Cardiac fibroblast (primary cell): ENCODE measurements at places on chromosomes 1 and 21.

DNA sequence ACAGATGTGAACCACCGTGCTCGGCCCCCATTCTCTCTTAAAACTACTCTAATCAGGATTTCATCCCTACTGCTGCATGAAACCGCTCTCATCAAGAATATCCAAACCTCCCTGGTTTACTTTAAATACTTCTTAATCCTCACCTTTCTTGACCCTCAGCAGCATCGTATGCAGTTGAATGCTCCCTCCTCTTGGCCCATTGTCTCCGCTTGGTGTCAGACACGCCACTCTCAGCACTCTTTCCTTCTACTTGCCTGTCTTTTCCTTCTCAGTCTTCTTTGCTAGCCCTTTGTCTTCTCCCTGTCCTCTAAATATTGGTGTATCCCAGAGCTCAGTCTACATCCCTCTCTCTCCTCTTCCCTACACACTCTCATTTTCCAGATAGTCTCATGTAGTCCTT is 314.9 kb downstream of the MRPL39 start:
- no peak for DNase-seq

DNA sequence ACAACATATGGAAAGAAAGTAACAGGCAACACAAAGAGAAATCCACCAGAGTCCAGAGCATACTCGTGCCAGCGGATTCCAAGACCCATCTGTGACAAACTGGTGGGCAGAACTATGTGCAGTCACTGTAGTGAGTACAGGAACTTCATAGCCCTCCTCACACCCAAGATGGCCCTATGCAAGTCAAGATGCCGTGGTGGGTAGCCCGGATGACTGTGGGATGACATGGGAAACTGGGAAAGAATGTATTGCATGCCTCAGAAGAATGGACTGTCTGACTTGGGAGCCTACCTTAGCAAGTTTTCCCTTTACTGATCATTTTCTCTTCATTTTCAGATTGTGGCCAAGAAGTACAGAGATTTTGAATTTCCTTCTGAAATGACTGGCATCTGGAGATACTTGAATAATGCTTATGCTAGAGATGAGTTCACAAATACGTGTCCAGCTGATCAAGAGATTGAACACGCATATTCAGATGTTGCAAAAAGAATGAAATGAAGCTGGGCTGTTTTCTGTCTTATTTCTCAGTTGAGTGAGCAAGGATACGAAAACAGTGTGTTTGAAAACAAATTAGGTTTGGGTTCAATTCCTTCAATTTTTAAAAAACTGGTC is 47.3 kb downstream of the CLIC6 start:
- DNase-seq, result no peak

GRCh38 chr1:92030656-92031107 is 897 bp downstream of the EPHX4 start:
- DNase-seq, result peak; percentile 3

DNA sequence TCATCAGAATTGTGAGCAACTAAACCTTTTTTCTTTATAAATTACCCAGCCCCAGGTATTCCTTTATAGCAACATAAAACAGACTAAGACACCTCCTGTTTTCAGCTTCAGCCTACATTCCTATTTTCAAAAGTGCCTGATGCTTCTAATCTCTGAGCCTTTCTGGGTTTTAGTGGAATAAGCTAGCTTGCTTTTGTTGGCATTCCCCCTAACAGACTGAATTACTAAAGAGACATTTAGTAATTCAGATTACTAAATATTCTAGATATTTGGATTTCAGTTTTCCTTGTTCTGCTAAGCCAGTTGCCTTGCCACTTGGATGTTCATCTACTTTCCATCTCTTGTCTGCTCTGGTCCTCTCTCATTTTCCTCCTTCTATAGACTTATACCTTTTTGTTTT is 10.5 kb upstream of the GNG12 start:
- DNase-seq, result peak; percentile 30

DNA sequence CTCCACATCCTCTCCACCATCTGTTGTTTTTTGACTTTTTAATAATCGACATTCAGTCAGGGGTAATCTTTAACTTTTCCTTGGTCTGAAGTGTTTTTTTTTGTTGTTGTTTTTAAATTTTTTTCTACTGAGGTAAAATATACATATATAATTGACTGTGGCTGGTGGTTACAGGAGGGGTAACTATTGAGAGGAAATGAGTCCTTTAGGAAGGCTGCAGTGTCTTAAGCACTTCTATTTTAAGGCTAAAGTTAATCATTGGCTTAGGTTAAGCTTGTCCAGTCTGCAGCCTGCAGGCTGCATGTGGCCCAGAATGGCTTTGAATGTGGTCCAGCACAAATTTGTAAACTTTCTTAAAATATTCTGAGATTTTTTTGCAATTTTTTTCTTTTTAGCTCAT is 172.5 kb downstream of the CTH start:
- no peak for DNase-seq

- no peak for DNase-seq
Measured at GRCh38 chr1:24965571-24965930, 35.5 kb upstream of the RUNX3 start.

DNA sequence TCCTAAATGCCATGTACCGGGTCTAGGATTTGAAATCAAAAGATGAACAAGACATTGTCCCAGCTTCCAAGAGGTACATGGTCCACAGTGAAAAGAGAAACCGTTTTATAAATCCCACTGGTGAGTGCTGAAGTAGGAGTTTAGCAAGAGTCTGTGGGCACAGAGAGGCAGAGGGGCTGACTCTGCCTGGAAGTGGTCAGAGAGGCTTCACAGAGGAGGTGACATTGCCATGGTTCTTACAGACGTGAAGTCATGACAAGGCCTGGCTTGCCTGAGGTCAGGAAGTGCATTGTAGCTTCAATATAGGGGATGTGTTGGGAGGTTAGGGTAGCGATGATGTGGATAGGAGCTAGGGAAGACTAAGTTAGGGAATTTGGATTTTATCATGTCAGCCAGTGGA is 28.4 kb downstream of the MAPKAPK2 start:
- no peak for DNase-seq

DNA sequence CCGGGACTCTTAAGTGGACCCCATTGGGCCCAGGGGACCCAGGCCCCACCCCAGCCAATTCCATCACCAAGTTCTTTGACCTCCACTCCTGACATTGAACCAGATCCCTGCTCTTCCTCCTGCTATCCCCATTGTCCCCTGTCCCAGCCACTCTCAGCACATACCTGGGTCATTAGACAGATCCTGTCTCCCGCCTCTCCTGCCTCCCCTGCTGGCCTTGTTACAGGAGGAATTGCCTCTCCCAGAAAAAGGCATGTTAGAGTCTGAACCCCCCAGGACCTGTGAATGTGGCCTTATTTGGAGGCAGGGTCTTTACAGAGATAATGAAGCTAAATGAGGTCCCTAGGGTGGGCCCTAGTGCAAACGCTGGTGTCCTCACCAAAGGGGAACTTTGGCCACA is 301.9 kb downstream of the NPHP4 start:
- DNase-seq, result no peak

DNA sequence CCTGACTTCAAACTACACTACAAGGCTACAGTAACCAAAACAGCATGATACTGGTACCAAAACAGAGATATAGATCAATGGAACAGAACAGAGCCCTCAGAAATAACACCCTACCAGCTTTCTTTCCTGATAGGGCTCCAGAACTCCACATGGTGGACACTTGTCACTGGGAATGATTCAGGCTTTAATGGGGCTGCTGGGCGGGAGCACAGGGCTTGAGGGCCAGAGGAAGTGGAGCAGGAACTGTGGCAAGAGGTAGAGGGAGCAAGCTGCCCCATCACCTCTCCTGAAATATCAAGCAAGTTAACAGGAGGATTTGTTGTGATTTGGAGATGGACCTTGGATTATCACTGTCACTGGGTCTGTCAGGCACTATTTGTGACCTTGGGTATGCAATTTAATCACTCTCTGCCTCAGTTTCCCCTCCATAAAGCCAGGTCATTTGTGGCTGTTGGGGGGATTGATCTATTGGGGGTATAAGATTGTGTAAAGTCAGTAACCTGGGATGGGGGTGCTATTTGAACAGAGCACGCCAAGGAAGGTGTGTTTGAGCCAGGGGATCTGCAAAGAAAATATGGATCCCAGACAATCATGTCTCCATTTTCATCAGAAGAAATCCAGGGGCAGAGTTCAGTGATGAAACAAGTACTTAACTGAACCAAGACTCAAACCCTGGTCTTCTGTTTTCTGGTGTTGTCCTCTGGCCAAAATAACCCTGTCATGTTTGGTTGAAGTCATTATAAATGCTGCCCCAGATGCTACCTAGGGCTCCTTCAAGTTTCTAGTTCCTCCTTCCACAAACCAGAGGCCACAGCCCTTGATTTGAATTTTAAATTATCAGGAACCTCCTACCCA is 25.2 kb downstream of the ETS2 start:
- no peak for DNase-seq

DNA sequence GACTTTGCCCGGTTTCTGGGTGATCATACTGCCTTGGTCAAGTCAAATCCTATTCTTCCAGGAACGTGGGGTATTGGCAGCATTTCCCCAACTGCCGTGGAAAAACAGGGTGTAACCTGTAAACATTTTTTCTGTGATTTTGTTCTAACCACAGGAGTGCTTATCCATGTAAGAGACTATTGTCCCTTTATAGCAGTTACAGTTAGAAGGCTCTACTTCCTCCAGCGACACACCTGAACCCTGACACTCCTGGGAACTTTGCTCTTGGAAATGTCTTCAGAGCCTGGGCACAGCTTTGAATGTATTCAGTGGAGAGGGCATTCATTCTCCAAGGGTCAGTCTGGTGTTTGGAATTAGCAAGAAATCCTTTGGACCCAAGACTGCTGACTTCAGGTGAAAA is 26.4 kb upstream of the ARHGEF10L start:
- no peak for DNase-seq

DNA sequence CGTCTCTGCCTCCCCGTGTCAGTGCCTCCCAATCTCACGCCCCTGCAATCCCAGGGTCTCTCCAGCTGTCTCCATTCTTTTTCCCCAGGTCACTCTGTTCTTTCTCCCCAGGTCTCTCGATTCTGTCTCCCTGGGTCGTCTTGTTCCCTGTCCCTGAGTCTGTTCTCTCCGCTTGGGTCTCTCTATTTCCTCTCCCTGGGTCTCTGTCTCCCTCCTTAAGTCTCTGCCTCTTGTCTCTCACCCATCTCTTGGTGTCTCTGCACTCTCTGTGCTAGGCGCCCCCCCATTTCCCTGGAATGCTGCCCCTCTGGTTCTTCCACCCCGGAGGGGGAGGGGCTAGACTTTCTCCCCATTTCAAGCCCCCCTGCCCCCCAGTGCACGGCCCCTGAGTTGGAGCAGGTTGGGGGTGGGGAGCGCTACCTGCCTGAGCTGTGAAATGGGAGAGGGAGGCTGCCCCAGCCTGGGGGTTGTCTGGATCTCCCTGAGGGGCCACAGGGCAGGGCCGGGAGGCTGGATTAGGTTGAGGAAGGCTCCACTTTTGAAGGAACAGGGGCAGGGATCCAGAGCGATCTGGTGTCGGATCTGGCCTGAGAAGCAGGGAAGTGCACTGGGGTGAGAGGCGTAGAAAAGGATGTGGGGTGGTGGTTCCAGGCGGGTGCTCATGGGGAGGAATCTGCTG is 1.4 kb downstream of the PTPRF start:
- DNase-seq, result no peak

GRCh38 chr1:197042676-197043341 is 24.3 kb downstream of the F13B start:
- no peak for DNase-seq

GRCh38 chr1:156480016-156480370 is 20.6 kb downstream of the MEF2D start:
- no peak for DNase-seq

DNA sequence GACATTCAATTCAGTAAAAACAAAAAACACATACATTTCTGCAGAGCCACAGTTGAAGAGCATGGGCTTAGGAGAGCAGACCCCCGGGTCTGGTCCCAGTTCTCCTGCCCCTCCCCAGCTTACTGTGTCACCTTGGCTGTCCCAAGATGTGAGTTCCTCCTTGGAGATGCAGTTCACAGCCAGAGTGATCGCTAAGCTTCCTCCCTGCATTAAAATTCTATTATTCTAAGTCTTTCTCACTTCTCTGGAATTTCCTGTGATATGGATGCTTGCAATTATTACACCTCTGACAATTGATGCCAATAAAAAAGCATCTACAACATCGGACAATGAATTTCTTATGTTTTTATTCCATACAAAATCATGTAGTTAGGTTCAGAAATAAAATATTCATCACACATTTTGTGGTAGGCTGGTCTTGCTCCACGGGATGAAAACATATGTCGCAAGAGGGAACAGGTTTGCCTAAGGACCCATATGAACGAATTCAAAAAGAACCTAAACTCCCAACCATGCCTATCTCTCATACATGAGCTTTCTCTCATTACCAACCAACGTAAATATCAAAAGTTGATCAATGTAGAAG is 328.5 kb upstream of the RUNX1 start:
- DNase-seq, result no peak

GRCh38 chr1:207922554-207922953 is 11.6 kb upstream of the CD34 start:
- peak; percentile 17 for DNase-seq

GRCh38 chr1:33015216-33015615 is 21.5 kb downstream of the AK2 start:
- DNase-seq, result peak; percentile 41

- no peak for DNase-seq
Measured at GRCh38 chr21:41428311-41428710, 2.3 kb downstream of the MX1 start.

DNA sequence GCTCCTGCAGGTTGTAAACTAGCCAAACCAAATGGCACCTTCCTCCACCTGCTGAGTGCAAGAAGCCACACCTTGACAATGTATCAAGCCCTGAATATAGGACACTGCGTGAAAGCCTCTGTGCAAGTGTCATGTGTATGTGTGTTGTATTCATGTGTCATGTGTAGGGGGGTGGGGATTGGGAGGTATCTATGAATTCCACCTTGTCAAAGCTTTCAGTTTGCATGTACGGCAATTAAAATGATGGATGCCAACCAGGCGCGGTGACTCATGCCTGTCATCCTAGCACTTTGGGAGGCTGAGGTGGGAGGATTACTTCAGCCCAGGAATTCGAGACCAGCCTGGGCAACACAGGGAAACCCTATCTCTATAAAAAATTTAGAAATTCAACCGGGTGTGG is 19.8 kb downstream of the CD34 start:
- DNase-seq, result no peak

DNA sequence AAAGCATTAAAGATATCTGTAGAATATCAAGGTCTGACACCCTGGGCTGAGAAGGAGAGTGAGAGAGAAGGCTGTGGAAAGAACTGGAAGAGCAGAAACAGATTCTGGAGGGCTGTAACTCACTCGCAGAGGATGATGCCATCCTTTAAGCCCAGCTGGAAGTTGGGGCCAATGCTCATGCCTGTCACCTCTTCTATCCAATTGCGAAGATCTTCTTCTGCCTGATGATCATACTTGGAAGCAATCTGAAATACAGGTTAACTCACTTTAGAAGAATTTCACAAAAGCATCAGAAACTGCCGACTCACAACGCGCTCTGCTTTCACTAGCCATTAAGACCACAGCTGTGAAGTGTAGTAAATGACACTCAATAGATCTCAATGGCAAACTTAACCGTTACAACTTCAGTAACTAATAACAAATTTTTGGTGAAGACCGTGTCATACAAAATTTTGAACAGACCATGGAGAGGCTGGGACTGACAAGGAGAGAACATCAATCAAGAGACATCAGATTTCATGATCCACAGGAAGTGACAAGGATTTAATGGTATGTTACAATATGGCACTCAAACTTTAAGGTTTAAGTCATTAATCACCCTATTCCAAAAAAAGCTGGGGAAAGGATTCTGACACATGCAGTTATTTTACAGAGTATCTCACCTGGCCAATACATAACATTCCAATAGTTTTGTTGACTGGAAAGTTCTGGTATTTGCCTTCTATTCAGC is 23.5 kb downstream of the CNN3 start:
- DNase-seq, result peak; percentile 25
